ENCODE measurements at places on chromosomes 7 and 10. TPM values are rescaled to one million over a fixed set of nuclear protein-coding genes. Genes with fewer than 3 reads are reported as not detected.

GRCh38 chr7:106306256-106306655, 21.5 kb upstream of the NAMPT start:
- DNase-seq: no peak
- H3K27me3 ChIP-seq: no peaks in the 10 kb centered on the region
- no peak overlapping the region for H3K4me3 ChIP-seq
- no peak overlapping the region for H3K27ac ChIP-seq
- H3K36me3 ChIP-seq: no peaks in the 10 kb centered on the region

The SPDYE9 gene
- total RNA-seq: not detected

- H3K36me3 ChIP-seq: no peaks in the 10 kb centered on the region
- no peak overlapping the region for H3K4me3 ChIP-seq
- no peak for DNase-seq
- no peaks in the 10 kb centered on the region for H3K4me1 ChIP-seq
- peaks cover 28% of the 10 kb centered on the region for H3K27me3 ChIP-seq
Measured at GRCh38 chr10:7458556-7458955, 47.7 kb upstream of the SFMBT2 start.

DNA sequence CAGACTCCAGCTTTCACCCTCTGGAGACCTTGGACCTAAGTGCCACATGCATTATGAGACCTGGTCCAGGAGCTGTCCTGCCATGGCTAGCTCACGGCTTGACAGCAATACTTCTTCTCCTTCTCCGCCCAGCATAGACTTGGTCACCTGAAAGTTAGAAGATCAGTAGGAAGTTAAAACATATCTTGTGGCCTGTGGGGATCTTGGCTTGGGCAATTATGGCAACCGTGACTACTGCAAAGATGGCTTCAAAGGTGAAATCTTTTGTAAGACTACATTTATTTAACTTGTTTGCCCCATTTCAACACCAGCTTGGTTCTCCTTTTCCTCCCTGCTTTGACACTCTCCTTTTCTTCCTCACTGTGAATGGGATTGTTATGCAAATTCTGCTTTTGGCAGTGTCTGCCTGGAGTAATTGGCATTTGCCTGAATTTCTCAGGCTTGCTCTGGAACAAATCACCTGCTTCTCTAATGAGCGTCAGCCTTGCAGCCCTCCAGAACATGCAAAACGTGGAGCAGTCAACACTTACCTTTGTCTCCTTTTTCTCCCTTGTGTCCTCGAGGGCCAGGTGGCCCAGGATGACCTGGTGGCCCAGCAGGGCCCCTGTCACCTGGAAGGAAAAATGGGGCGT, 53.4 kb downstream of the COL17A1 start:
- H3K4me3 ChIP-seq: no peak overlapping the region
- H3K36me3 ChIP-seq: 0 out of 2 replicates have a peak, but pooled peaks cover 4% of the 10 kb centered on the region
- H3K4me1 ChIP-seq: no peaks in the 10 kb centered on the region
- no peaks in the 10 kb centered on the region for H3K27me3 ChIP-seq

The TYSND1 gene
- total RNA-seq: 33.5 TPM

The EVX1 gene
- total RNA-seq: not detected

The ZPBP gene
- not detected for total RNA-seq

The LAMB4 gene
- total RNA-seq: 0.15 TPM

GRCh38 chr7:125966278-125967048, 1036.8 kb upstream of the POT1 start:
- no peaks in the 10 kb centered on the region for H3K27me3 ChIP-seq
- H3K27ac ChIP-seq: no peak overlapping the region
- DNase-seq: no peak
- H3K4me3 ChIP-seq: no peak overlapping the region

GRCh38 chr10:124461642-124462347, at the start of gene LHPP:
LHPP (plus strand) TSS chr10:124461823; CDS start chr10:124461863, 40 bp downstream.
- peak; percentile 71 for DNase-seq
- peak within 1 kb of the TSS; percentile 75 for H3K4me3 ChIP-seq
- no peaks in the 10 kb centered on the region for H3K36me3 ChIP-seq
- peak within 1 kb of the TSS; percentile 52 for H3K27ac ChIP-seq
- no peaks in the 10 kb centered on the region for H3K27me3 ChIP-seq

Data from PC-9 (cell line).